PC-9 (cell line): ENCODE measurements at places on chromosomes 2 and 18. TPM values are rescaled to one million over a fixed set of nuclear protein-coding genes. Genes with fewer than 3 reads are reported as not detected.

- no peak for DNase-seq
- H3K27ac ChIP-seq: no peak overlapping the region
- H3K4me1 ChIP-seq: no peaks in the 10 kb centered on the region
- peaks cover 21% of the 10 kb centered on the region for H3K27me3 ChIP-seq
- no peak overlapping the region for H3K4me3 ChIP-seq
Measured at GRCh38 chr2:59032499-59032898, 791.4 kb upstream of the FANCL start.

- H3K4me1 ChIP-seq: peaks cover 20% of the 10 kb centered on the region
- H3K27me3 ChIP-seq: no peaks in the 10 kb centered on the region
- no peak for DNase-seq
- H3K27ac ChIP-seq: 0 out of 2 replicates have a peak overlapping the region, but pooled peaks have one; percentile 5
- no peak overlapping the region for H3K4me3 ChIP-seq
Measured at GRCh38 chr2:224524657-224525056, 60.5 kb downstream of the CUL3 start.

- no peaks in the 10 kb centered on the region for H3K36me3 ChIP-seq
- no peak for DNase-seq
- no peaks in the 10 kb centered on the region for H3K4me1 ChIP-seq
- H3K27ac ChIP-seq: no peak overlapping the region
- H3K27me3 ChIP-seq: no peaks in the 10 kb centered on the region
Measured at GRCh38 chr18:69647702-69648101, 247.0 kb downstream of the DOK6 start.

- no peak for DNase-seq
- no peaks in the 10 kb centered on the region for H3K36me3 ChIP-seq
- H3K27ac ChIP-seq: no peak overlapping the region
- no peaks in the 10 kb centered on the region for H3K4me1 ChIP-seq
- no peaks in the 10 kb centered on the region for H3K27me3 ChIP-seq
Measured at GRCh38 chr2:181725476-181725875, 45.2 kb upstream of the NEUROD1 start.

The TRABD2A gene
- 0.88 and 2.2 TPM in 2 replicates for total RNA-seq

DNA sequence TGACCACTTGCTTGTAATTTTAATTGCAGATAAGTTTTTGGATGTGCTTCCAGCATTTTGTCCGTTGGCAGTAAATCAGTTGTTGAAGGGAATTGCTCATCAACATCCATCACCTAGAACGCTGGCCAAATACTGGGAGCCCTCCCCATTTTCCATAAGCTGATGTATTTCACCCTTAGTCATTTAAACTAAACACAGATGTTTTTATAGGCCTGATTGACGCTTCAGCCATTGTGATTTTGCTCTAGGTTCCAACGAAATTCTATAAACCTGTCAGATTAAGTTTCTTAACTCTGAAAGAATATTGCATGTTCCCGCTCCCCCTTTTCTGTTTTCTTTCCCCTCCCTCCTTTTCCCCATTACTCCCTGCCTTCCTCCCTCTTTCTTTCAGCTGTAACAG is 1.0 kb upstream of the RPRM start:
- no peaks in the 10 kb centered on the region for H3K36me3 ChIP-seq
- H3K27ac ChIP-seq: no peak overlapping the region
- H3K4me1 ChIP-seq: no peaks in the 10 kb centered on the region
- H3K27me3 ChIP-seq: no peaks in the 10 kb centered on the region
- no peak overlapping the region for H3K4me3 ChIP-seq
- no peak for DNase-seq

GRCh38 chr2:105934467-105934866 is 189.8 kb downstream of the NCK2 start:
- no peak overlapping the region for H3K4me3 ChIP-seq
- H3K4me1 ChIP-seq: no peaks in the 10 kb centered on the region
- no peak overlapping the region for H3K27ac ChIP-seq
- DNase-seq: no peak
- peaks cover 3% of the 10 kb centered on the region; the same call in 1 of the 2 replicates for H3K27me3 ChIP-seq

DNA sequence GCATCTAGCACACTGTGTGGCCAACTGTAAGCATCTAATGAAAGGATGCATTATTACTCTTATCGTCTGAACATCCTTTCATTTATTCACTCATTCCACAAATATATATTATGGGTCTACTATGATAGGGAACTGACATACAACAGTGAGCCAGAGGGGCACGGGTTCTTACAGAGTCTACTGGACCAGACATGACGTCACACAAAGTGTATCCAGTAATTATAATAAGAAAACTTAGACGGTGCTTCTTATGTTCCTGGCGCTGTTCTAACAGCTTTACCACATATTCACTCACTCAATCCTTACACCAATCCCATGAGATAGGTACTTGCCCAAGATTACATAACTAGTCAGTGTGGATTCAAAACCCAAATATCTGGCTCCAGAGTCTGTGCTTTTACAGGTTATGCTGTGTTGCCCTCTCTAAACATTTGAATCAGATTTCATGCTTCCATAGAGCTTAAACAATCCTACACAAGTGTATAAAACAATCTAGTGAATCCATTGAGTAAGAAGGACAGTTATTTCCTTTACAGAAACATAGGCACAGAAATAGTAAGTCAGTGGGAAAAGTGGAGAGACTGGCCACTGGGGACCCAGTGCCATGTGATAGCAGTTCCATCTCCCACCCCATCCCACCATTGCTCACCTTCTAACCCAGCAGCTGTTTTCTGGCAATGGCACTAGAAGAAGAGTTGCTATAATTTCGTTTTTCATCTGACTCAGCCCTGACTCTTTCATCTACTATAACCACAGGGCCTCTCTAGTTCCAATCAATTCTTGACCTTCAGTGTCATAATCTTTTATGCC is 24.2 kb upstream of the ARL5A start:
- H3K4me1 ChIP-seq: no peaks in the 10 kb centered on the region; the same call in 1 of the 2 replicates
- H3K4me3 ChIP-seq: no peak overlapping the region
- DNase-seq: no peak
- H3K36me3 ChIP-seq: no peaks in the 10 kb centered on the region
- H3K27ac ChIP-seq: no peak overlapping the region
